ENCODE measurements at places on chromosomes 13 and 19.

- no peak for DNase-seq
Observed at GRCh38 chr19:48969276-48970138, 4.4 kb downstream of the FTL start.

DNA sequence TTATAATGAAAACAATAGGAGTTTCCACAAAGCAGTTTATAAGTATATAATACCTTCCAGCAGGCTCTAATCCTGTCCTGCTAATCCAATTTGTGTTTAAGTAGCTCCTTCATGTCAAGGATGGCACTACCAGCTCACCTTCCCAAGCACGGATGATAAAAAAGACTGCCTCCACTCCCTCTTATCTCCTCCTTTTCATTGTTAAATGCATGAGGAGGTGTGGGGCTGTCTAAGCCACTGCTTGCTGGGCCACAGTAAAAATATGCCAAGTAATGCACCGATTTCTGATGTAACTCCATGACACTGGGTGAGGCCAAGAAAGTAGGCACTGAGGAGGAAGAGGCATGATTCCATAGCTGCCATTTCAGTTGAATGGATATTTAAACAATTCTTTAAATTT lies 193.1 kb downstream of the ZIC5 start:
- DNase-seq, result no peak

DNA sequence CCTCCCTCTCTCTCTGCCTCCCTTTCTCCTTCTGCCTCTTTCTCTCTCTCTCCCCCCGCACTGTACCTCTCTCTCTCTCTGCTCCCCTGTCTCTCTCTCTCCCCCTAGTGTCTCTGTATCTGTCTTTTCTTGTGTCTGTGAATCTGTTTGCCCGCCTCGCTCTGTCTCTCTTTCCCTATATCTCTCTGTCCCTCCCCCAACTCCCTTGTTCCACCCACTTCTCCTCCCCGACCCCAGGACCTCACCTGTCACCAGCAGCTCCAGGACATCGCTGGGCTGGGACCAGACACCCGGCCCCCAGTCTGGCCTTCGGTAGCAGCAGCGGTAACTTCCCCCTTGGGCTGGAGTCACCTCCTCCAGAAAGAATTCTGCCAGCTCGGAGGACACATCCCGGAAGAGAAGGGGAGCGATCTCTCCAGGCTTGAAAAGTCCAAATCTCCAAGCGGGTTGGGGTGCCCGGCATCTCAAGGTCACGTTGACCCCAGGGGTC lies 3.9 kb downstream of the OSCAR start:
- peak; percentile 53 for DNase-seq

DNA sequence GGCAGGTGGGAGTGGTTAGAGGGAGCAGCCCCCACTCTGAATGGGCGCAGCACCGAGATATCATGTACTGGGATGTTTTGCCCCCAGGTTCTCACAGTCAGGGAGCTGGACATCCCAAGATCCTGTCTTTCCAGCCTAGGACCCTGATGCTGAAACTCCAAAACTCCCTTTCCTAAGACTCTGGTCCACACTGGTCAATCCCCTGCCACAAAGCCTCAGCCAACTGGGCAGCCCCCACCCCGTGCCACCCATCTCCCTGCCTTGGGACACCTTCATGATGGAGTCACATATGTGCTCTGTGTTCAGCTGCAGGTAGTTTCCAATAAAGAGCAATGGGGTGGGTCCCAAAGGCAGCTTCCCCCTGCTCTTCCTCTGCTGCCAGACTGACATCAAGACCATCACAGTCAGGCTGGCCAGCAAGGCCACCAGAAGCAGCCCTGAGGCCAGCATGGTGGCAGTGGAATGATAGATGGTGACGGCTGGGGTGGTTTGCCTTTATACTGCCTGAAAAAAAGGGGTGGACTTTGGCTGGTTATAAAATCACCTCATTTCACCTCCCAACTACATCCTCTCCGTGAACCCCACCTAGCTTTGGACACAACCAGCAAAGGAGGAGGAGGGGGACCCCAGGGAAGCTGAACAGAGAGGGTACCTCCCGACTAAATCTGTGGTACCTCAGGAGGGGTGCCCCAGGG lies 36.3 kb downstream of the CYP2B6 start:
- DNase-seq, result no peak

GRCh38 chr19:1279782-1280341 lies 4.5 kb downstream of the FAM174C start:
- DNase-seq, result peak; percentile 93

GRCh38 chr13:40609972-40610726 lies 56.3 kb downstream of the FOXO1 start:
- no peak for DNase-seq

- DNase-seq, result no peak
Observed at GRCh38 chr19:10317857-10318462, 2.1 kb upstream of the FDX2 start.

GRCh38 chr13:48892053-48892687 lies 83.5 kb upstream of the FNDC3A start:
- DNase-seq, result peak; percentile 11

DNA sequence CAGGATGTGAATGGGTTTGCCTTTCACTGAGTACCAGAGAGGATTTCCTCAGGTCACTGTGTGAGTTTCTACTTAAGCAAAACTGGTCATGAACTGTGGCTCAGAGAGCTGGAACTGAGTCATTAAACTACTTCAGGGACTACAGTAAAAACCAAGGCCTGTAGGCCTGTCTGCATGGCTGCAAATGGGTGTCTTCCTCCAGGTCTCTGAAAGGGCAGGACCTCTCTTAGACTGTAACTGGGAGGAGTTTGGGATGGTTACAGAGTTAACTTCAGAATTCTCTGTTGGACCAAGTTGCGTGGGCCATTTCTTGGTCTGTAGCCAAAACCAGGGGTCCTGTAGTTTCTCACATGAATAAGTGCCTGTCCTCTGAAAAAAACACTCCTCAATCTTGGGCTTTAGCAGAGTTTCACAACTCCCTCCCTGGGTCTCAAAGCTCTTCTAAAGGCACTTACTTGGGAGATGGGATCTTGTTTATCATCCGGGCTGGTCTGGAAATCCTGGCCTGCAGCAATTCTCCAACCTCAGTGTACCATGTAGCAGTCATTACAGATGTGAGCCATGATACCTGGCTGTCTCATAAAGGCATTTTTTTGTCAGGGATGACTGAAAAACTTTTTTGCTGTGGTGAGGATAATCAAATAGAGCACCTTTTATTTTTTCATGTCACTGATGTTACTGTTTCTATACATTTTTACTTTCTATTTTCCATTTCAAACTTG lies 19.7 kb downstream of the ZNF714 start:
- DNase-seq, result no peak

DNA sequence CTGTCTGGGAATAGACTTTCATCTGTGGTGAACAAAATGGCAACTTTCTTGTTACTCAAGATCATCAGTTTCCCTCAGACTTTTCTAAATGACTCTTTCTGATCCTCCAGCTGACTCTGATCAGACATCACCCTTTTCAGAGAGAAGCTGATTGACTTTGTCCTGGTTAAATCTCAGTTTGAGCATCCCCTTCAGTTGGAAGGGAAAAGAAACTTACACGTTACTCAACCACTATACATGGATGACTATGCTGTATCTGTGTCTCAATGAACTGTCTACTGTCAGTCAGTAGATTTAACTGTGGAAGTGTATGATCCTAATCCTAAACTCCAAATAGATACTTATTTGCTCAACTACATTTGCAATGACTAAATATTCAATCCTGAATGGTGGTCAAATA lies 118.5 kb downstream of the NALCN start:
- DNase-seq, result no peak

DNA sequence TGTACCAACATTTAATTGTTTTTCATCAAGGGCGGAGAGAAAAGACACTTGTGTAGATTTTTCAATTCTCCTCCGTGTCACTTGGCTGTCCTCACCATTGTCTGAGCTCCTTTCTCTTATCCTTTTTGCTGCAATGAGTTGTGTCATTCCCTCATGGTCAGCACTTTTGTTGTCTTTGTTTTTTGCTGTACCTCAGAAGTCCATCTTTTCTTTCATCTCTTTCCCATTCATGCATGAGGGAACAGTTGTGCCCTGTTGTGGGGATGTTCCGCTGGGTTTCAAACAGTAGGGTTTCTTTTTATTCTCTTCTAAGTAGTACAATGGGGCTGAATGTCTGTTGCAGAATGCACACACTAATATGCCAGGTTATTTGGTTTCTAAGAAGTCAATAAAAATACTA lies 222.6 kb downstream of the TM9SF2 start:
- no peak for DNase-seq

DNA sequence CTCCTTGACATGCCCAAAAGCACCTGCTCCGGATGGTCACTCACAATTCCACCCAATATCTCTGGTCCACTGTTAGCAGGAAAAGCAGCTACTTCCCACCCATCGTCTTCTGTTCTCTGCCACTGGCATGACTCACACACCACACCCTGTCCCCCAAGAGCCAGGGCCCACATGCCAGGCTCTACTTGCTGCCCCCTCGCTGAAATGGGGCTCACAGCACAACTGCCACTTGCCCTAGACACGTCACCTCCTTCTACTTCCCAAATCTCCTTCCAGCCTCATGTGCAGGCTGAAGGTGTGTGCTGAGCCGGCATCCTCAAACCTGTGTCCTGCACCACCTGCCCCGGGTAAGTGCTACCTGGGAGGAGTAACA lies 65.0 kb downstream of the TBC1D4 start:
- DNase-seq, result no peak

GRCh38 chr13:29679396-29680053 lies 84.0 kb upstream of the SLC7A1 start:
- no peak for DNase-seq

- DNase-seq, result no peak
Observed at GRCh38 chr19:42323473-42323851, 2.0 kb upstream of the MEGF8 start.

GRCh38 chr13:74641586-74641985 lies 507.4 kb upstream of the KLF12 start:
- DNase-seq, result no peak

- DNase-seq, result no peak
Observed at GRCh38 chr13:110186231-110186855, 120.6 kb downstream of the COL4A1 start.

- no peak for DNase-seq
Observed at GRCh38 chr13:58207501-58207900, 576.0 kb downstream of the PCDH17 start.

- no peak for DNase-seq
Observed at GRCh38 chr19:39525205-39525604, 7.4 kb downstream of the EID2B start.

GRCh38 chr19:788686-788982 lies 8.6 kb upstream of the PTBP1 start:
- DNase-seq, result no peak

DNA sequence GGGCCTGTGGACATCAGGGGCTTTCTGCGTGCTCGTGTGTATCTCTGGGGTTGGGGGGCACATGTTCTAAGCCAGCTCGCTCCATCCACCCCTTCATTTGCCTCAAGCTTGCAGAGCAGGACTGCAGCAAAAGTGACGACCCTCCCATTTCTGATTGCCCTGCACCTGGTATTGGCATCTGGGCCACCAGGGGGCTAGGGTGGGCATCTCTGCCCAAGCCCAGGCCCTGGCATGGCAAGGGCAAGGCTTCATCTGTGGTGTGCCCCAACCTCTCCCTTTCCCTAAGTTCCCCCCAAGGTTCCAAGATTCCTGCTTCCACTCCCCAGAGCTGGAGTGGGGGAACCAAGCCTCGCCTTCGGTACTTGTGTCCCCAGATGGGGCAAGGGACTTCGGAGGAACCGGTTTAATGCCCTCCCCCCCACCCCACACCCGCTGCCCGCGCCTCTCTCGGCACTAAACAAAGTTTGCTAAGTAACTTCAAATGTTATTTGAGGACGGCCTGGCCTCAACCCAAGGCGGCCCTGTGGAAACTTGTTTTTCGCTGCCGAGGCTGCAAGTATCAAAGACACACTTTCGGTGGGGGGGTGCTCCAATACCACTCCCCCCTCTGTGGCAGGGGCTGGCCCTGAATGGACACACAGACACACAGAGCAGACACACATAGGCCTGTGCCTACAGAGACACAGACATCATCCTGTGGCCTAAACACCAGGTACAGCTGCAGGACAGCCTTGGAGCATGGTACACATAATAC lies 12.2 kb downstream of the NFIX start:
- DNase-seq, result no peak

DNA sequence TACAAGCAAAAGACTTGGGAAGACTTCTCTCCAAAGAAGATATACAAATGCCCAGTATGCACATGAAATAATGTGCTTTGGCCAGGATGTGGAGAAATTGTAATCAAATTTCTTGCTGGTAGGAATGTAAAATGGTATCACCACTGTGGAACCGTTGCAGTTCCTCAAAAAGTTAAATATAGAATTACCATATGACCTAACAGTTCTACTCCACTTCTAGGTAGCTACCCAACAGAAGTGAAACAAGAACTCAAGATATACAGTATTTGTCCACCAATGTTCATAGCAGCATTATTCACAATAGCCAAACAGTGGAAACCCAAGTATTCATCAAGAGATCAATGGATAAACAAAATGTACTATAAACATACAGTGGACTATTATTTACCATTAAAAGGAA lies 95.0 kb upstream of the KLF5 start:
- DNase-seq, result no peak

- no peak for DNase-seq
Observed at GRCh38 chr13:82817133-82817532, 1065.1 kb downstream of the SLITRK1 start.

DNA sequence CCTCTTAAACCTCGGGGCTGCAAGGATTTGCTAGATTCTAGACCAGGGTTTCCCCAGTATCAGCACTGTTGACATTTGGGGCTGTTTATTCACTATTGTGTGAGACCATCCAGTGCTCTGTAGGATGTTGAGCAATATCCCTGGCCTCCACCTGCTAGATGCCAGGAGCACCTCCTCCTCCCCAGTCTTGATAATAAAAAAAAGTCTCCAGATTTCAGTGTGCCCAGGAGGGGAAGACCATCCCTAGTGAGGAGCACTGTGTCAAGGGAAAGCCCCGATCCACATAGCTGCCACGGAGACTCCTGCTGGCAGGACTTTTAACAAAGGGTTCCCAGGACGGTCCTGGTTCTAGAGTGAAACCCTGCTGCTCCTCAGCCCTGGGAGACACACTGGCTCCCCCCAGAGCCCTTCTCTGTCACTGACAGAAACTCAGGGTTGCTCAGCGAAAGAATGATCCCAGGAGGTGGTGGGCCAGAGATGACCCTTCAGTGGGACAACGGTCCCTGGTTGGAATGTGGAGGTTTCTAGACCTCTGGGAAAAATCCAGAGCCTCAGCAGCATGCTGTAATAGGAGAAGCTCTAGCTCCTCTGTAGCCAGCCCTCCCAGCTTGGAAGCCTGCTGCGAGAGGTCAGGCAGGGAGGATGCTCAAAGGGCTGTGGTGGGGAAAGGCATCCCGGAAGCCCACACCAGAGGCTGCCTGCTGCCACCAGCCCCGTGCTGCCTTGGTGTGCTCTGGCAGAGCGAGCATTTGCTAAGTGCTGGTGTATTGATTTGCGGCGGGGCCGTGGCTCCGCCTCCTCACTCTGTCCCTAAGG lies 20.3 kb downstream of the LYL1 start:
- DNase-seq, result no peak
